CD4-positive, alpha-beta T cell treated with Interleukin-4 for 1 hour (primary cell): ENCODE measurements at places on chromosomes 1 and 21.

DNA sequence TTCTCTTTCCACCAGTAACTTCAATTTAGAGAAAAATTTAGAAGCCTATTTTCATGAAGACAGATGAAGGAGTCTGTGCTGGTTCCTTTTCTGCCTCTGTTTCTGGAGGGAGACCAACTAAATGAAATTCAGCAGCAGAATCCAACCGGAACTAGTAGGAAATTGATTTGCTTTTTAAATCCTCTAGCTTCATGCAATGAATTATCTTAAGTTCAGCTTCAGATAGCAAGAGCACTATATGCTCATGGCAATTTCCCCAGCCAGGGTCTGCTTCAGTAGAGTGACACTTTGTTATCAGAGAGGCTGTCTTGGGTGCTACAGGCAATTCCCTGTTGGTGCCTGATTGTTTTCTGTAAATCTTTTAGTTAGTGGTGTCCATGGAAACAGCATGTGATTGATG lies 189.7 kb downstream of the SLC35F3 start:
- DNase-seq = no peak

- no peak for DNase-seq
Observed at GRCh38 chr1:200442537-200443156, 32.8 kb upstream of the ZNF281 start.

GRCh38 chr1:47662068-47662467 lies 224.2 kb downstream of the FOXD2 start:
- DNase-seq = no peak

DNA sequence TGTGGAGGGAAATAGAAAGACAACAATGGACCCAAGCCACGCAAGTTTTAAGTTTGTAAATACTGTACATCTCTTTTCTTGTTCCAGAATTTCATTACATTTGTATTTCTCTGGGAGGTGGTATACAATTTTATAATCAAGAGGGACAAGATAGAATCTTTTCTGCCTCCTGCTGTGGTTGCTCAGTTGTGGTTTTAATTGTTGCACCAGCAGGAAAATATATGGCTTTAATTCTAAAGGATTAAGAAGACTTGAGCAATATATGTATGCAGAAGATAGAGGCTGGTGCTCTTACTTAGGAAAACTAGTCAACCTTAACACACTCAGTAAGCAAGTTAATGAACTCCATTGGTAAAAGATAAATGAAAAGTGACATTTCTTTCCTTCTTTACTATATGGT lies 19.8 kb upstream of the ASB17 start:
- no peak for DNase-seq

GRCh38 chr1:42927274-42927841 lies 31.3 kb downstream of the SLC2A1 start:
- DNase-seq = no peak

DNA sequence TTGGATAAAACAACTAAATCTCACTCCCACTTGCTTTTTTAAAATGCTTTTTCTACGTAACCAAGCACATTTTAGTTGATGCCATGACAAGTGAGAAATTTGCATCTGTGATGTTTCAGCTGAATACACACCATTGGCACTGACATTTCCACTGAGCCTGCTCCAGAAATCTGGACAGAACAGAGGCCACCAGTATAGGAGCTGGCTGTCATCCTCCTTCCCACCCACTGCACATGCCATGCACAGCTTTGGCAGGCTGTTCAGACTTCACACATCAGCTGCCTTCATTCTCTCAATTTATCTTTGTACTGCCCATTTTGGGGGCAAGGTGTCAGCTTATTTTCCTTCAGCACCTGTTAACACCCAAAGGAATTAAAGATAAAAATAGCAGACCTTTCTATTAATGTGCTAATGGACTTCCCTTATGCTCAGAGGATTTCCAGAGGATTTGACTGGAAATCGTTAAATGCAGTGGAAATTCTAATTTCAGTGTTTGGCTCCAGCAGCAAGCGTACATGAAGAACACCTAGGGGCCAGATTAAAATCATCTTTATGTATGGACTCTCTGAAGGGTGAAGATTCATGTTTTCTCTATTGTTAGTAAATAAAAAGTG lies 12.9 kb upstream of the PODN start:
- no peak for DNase-seq

DNA sequence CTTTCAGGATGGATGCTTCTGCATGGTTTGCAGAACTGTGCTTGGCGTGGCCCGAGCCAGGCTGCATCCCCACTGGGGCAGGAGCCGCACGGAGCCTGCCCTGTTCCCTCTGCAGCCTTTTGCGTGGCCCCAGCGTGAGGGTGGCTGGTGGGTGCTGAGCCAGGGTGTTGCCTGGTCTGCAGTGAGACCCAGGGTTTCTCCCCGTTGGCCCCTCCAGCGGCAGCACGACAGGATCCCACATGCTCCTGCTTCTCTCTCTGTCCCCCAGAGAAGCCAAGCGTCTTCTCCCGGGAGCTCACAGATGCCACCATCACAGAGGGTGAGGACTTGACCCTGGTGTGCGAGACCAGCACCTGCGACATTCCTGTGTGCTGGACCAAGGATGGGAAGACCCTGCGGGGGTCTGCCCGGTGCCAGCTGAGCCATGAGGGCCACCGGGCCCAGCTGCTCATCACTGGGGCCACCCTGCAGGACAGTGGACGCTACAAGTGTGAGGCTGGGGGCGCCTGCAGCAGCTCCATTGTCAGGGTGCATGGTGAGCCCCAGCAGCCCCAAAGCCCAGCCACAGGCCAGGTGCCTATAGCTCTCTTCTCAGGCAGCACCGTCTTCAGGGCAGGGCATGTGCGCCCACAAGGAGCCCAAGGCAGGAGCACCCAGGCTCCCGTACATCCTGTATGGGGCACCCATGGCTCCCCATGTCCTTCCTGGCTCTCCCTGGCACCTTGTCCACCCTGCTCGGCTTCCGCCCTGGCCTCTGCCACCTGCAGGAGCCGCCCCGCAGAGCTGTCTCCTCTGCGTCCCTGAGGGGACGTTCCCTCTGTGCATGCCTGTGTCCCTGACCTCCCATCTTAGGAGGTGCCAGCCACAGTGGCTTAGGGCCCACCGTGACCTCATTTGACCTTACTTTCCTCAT lies 78.9 kb downstream of the OBSCN start:
- DNase-seq = peak; percentile 3

- no peak for DNase-seq
Observed at GRCh38 chr1:42998386-42998785, 39.7 kb upstream of the SLC2A1 start.

- peak; percentile 71 for DNase-seq
Observed at GRCh38 chr1:169604781-169605560, 18.7 kb upstream of the F5 start.

- DNase-seq = peak; percentile 50
Observed at GRCh38 chr1:93704052-93704451, 22.4 kb upstream of the BCAR3 start.

DNA sequence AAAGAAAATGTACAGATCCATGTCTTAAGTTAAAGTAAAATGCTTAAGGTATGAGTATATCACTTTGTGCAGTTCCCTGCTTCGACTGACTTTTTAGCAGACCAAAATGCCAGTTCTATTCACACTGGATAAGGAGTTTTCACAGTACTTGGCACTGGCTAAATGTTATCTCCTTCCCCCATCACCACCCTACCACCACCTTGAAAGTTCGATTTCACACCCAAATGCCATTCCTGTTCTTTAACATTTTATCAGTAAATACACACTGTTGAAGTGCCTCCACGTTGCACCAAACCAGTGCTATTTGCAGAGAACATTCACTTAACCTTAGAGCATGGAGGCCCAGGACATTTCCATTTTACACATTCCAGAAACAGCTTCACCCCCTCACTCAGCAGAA lies 100.0 kb downstream of the URB2 start:
- DNase-seq = no peak

- DNase-seq = no peak
Observed at GRCh38 chr1:93815366-93816110, 63.5 kb downstream of the DNTTIP2 start.

DNA sequence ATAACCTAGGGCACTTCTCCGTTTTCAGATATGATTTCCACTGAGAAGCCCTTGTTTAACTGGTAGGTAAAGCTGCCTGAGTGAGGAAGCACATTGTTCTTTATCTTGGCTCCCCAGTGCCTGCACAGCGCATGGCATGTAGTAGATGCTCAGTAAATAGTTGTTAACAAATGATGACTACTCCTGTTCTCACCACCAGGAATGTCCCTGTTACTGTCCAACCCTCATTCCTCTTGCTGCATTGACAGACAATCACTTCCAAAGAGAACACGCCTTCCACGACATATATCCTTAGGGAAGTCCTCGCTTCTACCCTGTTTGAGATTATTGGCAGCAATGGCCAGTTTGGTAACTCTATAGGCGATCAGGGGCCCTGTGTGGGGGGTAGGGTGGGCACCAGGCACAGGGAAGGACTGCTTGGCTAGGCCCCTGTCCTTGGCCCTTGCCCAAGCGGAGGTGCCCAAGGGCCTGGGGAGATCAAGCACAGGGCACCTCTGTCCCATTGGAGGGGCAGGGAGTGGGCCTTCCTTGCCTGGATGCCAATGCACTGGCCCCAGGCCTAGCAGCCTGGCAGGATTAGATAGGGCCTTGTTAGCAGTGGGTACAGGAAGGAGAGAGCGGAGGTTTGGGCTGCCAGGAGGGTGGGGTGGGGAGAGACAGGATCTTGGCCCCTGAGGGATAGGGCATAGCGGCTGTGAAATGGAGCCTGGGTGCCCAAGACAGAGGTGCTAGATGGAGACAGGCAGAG lies 10.2 kb downstream of the NES start:
- DNase-seq = no peak

DNA sequence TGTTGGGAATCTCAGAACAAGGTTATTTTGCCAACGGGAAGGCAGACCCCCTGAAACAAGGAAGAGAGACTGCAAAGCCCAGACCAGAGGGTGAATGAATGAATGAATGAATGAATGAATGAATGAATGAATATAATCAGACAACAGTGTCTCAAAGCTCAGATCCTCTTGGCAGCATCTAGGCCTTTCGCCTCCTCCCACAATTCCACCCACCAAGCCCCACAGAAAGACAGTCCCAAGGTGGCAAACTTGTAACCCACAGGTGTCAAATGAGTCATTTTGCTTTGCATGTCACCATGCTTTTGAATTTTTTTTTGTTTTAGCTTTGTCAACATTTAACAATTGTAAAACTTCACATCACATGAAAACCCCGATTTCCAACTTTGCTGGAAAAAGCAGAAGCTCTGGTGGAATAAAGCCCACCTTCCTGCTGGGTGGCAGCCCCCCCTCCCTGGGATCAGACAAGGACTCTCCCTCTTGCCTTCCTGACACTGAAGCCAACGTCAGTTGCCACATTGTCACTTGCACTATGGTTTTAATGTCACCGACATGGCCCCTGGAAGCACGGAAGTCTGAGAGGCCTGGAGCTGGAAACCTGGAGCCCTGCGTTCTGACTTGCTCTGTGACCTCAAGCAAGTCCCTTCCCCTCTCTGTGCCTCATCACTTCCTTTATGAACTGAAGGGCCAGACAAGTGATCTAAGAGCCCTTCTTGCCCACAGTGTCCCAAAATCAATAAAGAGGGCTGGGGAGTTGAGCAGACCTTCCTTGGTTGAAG lies 134.6 kb upstream of the RUNX3 start:
- DNase-seq = peak; percentile 52

DNA sequence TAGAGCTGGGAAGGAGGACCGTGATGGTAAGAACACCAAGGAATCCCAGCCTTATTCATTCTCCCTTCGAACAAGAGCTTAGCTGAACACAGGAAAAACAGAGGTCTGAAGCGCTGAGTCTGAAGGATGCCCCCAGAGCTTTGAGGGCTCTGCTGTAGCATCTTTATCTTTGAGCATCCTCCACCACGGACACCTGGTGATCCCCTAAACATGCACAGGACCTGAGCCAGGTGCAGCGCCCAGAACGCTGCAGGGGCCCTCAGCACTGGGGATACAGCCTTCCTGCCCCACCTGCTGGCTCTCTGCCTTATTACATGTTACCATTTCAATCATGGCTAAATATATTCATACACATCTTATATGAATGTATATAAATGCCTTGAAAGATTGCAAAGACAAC lies 7.7 kb upstream of the GPATCH4 start:
- DNase-seq = peak; percentile 69

GRCh38 chr1:904310-904950 lies 19.3 kb upstream of the SAMD11 start:
- peak; percentile 87 for DNase-seq
